CD4-positive, alpha-beta T cell treated with Interleukin-6 at 100 ng/mL for 8 hours (primary cell): ENCODE measurements at places on chromosomes 2 and 18.

- no peak for DNase-seq
These were observed 246.0 kb downstream of the PARD3B start for GRCh38 chr2:204791230-204791629.

- peak; percentile 23 for DNase-seq
These were observed 909 bp downstream of the TMEM87B start for GRCh38 chr2:112055730-112056625.

- no peak for DNase-seq
These were observed 135.4 kb upstream of the FSHR start for GRCh38 chr2:49289711-49290110.

GRCh38 chr18:13558124-13558523 is 168.2 kb downstream of the FAM210A start:
- DNase-seq, result no peak

DNA sequence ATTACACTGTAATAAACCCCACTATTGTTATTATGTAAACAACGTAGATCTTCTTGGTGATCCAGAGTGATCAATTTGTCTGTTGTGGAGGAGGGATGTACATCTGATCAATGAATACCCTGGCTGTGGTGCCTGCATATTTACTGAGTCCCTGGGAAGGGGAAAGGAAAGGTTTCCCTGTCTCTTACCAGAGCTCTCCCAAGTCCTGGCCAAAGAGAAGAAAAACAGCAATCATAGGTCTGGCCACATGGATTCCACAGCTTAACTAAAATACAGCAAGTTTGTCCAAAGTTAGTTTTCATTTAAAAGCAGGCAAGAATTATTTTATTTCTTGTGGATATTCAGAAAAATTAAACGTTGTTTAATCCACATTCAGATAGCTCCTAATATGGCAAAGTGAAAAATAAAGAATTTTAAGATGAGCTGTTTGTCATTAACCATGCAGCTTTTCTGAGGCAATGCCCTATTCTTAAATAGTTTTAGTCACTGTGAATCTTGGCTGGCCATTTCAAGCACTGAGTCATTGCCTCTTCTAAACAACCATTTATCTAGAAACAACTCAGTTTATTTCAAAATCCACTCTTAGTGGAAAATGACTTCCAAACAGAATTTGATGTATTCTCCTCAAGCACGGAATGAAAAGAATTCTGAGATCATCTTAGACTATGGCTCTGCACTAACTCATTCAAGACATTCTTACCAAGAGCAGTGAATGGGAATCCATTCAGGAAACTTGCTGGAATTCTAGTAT is 1004.4 kb upstream of the CDH2 start:
- no peak for DNase-seq

DNA sequence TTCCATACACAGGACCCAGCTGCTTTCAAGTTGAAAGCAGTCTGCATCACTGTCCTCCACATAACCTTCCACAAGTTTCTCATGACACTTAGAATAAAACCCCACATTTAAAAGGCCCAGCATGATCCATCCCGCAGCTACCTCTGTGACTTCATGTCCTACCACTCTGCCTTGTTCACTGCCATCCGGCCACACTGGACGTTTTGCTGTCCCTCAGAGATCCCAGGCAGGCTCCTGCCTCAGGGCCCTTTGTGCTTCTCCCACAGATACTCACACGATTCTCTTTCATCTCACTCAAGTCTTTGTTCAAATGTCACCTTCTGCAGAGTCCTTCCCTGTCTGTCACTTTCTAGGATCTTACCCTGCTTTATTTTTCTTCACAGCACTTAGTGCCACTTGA is 232.9 kb upstream of the BOD1L2 start:
- DNase-seq, result no peak

DNA sequence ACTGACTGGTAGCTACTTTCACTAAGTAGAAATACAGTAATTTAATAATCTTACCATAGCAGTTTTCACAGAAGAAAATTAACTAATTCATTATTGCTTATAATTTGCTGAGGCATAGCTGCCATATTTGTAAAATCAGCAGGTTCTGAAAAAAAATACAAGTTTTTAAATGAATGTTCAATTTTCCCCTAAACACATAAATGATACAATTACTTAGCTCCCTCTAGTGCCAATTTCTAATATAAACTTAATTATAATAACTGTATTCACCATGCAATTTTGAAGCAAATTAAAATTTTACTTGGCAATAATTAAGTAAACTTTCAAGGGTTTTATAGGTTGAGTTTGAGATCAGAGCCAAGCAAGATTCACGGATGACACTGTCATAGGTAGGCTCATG is 1321.6 kb upstream of the ACVR2A start:
- no peak for DNase-seq

DNA sequence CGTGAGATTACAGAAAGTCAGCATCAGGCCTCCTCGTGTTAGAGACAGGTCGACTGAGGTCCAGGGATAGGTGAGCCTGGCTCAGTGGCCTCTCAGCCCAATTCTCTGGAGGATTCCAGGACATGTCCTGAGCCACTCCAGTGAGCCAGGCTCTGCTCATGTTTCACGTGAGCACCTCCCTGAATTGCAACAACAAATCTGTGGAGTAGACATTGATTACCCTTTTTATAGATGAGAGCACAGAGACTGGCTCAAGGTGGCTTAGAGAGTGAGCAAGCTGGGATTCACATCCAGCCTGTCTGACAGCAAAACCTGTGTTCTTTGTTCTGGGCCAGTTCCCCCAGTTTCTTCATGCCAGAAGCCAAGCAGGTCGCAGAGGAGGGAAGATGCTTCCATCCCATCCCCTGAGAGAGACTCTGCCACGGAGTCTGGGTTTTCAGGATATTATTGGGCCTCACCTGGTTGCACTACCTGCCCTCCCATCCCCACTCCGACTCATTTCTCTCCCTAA is 46.4 kb downstream of the HS1BP3 start:
- no peak for DNase-seq

DNA sequence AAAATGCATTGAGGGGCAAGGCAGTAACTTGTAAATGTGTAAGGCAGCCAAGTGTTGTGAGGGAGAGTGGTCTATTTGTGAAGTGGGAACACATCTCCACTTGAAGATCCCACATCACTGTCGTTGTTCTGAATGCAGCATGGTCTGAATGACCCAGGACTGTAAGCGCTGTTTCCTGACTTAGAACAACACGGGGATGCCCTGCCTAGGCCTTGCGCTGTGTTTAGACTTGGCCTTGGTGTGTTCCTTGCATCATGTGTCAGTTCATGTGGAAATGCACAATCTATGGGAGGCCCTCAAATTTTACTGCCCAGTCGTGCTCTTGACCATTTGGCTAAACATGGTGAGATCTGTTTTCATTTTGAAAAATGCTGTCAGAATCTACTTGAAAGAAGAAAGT is 205.1 kb downstream of the SOX11 start:
- no peak for DNase-seq

- no peak for DNase-seq
These were observed 146.9 kb upstream of the POU3F3 start for GRCh38 chr2:104707056-104707455.

GRCh38 chr18:13067124-13067523 is 76.0 kb downstream of the CEP192 start:
- DNase-seq, result no peak

- DNase-seq, result no peak
These were observed 40.6 kb downstream of the TRABD2A start for GRCh38 chr2:84840306-84840705.

DNA sequence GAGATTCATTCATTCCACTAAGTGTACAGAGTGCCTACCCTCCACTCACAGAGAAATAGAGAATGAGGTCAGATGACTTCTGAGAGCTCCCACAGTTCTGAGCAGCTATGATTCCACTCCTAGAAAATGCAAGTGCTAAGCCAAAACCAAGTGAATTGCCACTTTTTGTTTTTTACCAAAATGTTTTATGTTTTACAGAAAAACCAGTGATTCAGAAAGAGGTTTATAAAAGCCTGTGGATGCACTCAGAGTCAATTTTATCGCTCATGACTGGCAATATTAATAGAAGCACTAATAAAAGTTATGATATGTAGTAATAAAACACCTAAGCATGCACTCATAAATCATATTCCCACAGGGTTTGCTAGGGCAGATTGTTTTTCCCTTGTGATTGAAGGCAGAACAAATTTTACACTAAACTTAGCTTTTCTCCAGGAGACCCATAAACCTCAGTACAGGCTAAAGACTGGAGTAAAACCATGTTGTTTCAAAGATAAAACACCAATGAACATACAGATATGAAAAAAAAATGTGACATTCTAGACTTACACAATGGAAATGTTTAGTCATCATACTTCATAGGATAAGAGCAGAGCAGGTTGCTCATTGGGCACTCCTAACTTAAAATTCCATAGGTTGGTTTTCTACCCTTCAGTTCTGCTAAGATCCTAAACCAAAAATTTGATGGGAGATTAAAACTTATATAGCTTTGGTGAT is 67.5 kb downstream of the PDK1 start:
- no peak for DNase-seq

GRCh38 chr18:57131782-57132181 is 15.1 kb upstream of the BOD1L2 start:
- DNase-seq, result no peak

DNA sequence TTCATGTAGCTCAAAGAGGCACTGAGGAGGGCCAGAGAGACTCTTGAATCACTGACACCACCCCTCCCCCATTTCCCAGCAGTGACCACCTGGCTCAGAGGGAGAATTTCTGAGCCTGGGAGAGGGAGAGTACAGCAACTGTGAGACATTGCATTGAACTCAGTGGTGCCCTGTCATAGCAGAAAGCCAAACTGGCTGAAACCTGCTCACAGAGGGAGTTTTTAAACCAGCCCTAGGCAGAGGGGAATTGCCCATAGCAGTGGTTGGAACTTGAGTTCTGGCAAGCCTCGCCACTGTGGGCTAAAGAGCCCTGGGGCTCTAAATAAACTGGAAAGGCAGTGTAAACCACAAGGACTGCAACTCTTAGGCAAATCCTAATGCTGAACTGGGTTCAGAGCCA is 243.1 kb downstream of the ADCYAP1 start:
- DNase-seq, result no peak

GRCh38 chr2:220509966-220510365 is 882.5 kb downstream of the SLC4A3 start:
- DNase-seq, result no peak

DNA sequence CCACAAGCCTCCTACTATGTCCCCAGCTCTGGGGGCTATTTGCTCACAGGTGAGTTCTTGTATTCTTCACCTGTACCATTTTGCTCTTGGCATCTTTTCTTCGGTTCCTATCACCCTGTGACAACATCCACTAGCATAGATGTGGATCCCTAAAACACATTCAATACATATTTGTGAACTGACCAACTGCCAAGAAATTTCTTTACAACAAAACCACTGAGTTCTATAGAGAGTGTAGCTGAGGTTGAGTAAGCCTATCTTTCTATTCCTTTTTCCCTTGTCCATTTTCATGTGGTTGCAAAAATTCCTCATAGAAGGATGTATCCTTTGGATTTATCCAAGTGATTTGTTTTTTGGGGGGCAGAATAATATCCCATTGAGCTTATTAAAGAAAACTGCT is 192.7 kb upstream of the ITGA4 start:
- DNase-seq, result no peak

- DNase-seq, result no peak
These were observed 245.3 kb upstream of the ID2 start for GRCh38 chr2:8436585-8436984.

DNA sequence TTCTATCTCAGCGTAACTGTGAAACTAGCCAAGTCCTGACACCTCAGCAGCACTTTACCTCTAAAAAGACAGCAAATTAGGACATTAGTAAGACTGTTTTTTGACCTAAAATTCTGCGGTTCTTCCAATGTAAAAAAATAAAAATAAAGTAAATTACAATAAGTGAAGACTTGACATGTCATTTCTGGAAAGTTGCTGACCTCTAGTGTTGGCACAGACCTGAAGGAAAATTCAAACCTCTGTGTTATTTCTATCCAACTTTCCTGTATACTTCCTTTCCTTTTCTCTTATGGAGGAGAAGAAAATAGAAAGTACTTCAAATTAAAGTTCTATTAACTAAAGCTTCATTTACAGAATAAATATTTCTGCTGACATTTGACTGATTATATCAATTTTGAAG is 110.6 kb downstream of the TMEM182 start:
- DNase-seq, result no peak

- DNase-seq, result no peak
These were observed 79.9 kb downstream of the PARD3B start for GRCh38 chr2:204625135-204625534.

- no peak for DNase-seq
These were observed 19.3 kb upstream of the ALK start for GRCh38 chr2:29940706-29941105.

DNA sequence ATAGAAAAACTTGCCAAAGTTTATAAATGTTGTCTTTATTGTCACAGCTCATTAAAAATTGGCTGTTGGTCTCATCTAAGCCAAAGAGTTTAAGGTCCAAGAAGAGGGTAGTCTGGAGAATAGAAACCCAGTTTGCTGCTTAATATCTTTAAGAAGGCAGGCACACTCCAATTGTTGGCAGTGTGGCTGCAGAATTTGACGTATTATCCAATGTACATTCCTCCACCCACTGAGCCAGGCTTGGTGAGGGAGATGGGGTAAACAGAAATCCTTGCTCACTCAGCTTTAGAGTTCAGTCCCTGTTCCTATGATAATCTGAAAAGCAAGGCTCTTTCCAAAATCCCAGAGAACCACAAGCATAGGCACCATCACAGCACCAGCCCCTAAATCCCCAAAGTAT is 10.7 kb upstream of the ADD2 start:
- no peak for DNase-seq

- DNase-seq, result no peak
These were observed 132.9 kb downstream of the FMNL2 start for GRCh38 chr2:152467677-152468410.

- no peak for DNase-seq
These were observed 320.1 kb downstream of the GBX2 start for GRCh38 chr2:235848055-235848454.

- DNase-seq, result no peak
These were observed 424.1 kb upstream of the CHST9 start for GRCh38 chr18:27609221-27609620.

DNA sequence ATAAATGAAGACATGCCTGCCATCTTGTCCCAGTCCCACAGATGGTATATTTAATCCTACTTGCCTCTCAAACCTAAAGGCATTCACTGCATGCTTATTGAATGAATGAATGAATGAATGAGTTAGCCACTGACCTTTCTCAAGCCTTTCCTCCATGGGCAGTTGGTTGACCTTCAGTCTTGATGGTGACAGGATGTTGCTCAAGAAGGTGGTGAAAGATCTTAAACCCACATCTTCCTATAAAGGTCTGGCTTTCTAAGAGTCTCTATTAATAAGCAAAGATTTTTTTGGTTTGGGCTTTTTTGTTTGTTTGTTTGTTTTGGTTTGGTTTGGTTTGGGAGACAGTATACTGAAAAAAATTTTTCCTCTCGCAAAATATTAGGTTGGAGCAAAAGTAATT is 41.7 kb downstream of the KIAA2012 start:
- DNase-seq, result no peak
